ENCODE measurements at places on chromosomes 11 and 22.
A peak's percentile ranks its signal among the peaks of the same experiment; 100 is the strongest.

GRCh38 chr11:27873664-27874063 is 173.4 kb upstream of the BDNF start:
- no peak for DNase-seq

- DNase-seq: peak; percentile 65
These were observed 15.5 kb upstream of the RASD2 start for GRCh38 chr22:35524966-35525686.

GRCh38 chr11:65945941-65946558 is 770 bp downstream of the TSGA10IP start:
- DNase-seq: no peak

GRCh38 chr22:40618400-40618799 is 18.1 kb downstream of the MRTFA start:
- no peak for DNase-seq
